GF-D8 (cell line): ENCODE measurements at places on chromosomes 12 and 14.

DNA sequence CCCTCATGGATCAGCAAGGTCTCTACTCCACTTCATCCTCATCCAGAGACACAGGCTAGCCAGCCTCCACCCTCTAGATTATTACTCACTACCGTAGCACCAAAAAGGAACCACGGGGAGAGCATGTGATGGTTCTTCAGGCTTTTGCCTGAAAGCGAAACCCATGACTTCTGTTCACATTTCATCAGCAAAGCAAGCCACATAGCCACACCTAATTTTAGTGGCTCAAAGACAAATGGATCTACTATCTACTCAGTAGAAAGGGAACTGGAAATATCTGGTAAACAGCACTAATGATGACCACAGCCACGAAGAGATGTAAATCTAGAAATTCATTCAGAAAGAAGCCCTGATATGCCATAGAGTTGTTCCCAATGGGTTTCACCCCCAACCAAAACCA lies 51.4 kb downstream of the VCPKMT start:
- DNase-seq: no peak

- no peak for DNase-seq
Observed at GRCh38 chr14:80358112-80358511, 146.8 kb upstream of the DIO2 start.

DNA sequence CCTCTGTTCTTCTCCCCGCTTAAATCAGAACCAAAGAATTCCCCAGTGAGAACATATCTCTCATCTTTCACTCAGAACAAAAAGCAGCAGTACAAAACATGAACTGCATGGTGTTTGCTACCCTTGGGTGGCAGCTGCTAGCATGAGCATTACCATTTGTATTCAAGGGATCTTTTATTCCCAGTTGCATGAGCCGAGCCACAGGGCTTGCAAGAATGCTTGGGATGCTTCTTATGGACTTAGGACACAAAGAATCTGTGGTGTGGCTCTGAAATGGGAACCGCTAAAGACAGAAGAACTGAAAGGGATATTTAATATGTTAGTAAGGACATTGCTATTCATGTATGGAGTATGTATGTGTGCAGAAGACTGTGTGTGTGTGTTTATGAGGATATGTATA lies 190.6 kb downstream of the TMX1 start:
- DNase-seq: no peak

DNA sequence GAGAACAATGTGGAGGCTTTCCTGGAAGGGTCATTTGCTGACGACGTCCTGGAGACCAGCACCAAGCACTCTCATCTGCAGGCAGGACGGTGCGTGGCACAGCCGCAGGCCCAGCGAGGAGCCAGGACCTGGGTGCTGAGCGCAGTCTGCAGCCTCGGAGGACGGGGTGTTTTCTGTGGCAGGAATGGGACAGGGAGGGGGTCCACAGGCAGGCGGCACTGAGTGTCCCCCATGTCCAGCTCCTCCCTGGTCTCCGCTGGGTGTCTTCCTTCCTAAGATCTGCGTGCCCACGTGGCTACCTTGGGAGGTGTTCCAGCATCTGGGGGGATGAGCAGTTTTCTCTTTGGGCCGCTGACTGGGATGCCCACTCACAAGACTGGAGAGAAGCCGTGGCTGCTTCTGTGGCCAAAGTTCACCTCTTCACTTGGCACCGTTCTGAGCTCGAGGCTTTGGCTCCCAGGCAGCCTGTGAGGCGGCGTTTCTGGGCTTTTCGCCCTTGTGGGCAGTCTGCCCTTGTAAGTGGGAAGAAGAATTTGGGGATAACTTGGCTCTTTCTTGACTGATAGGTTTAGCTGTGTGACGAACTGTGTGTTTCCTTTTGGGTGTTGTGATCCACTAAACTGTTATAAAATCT lies 72.2 kb downstream of the NOC4L start:
- no peak for DNase-seq

GRCh38 chr12:106282457-106283097 lies 20.0 kb upstream of the TCP11L2 start:
- DNase-seq: no peak

DNA sequence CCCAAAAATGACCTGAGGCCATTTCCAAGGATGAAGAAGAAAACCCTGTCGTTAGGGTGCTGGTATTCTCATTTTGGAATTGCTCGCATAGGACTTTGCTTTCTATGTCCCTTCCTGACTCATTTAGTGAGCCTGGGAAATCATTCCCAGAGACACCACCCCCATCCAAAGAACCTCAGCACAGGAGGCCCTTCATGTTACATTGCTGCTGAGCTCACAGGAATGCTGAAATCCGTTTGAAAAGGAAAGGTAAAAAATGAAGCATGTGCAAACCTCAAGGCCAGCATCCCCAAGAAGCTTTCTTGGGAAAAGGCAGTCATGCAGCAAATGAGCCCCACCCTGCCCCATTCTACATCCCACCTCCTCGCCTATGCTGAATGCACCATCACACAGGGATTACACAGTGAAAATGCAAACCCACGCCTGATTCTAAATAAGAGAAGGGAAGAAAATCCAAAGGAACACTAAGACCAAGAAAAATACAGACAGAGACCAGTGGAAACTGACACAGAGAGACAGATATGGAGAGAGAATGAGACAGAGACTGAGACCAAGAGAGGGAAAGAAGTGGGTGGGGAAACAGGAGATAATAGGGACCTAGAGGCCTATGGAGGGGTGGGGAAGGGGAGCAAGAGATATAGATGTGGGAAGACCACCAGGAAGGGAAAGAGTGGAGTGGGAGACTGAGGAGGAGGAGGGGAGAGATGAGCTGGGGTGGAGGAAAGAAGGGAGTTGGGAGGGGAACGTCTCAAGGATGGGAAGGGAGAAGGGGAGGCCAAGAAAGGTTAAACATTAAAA lies 33.5 kb downstream of the NIN start:
- no peak for DNase-seq

DNA sequence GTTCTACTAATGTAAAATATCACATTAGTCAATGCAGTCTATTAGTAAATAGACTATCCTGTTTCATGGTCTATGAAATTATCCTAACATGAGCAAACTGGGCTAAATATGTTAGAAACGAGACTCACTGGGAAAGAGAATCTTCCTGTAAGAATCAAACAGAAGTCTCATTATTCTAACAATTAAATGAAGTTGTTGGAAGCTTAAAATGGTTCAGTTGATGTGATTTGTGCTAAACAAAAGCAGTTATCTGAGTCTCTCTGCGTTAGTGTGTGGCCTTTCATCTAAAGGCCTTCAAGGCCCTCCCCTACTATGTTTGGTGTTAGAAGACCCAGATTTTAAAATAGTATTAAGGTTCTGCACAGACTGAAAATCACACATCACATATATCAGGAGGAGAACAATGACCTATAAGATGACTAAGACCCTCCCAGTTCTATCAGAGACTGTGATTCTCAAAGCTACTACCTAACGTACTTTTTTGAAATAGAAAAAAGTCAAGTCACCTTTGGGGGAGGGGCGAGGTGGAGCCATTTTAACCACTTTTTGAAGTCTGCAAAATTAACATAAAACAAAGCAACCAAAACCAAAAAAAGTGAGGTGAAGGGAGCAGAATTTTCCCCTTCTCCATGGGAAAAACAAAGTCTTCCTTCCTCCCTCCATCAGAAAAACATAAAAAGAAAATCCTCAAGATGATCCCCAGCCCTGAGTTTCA lies 82.3 kb downstream of the DENND5B start:
- DNase-seq: no peak

DNA sequence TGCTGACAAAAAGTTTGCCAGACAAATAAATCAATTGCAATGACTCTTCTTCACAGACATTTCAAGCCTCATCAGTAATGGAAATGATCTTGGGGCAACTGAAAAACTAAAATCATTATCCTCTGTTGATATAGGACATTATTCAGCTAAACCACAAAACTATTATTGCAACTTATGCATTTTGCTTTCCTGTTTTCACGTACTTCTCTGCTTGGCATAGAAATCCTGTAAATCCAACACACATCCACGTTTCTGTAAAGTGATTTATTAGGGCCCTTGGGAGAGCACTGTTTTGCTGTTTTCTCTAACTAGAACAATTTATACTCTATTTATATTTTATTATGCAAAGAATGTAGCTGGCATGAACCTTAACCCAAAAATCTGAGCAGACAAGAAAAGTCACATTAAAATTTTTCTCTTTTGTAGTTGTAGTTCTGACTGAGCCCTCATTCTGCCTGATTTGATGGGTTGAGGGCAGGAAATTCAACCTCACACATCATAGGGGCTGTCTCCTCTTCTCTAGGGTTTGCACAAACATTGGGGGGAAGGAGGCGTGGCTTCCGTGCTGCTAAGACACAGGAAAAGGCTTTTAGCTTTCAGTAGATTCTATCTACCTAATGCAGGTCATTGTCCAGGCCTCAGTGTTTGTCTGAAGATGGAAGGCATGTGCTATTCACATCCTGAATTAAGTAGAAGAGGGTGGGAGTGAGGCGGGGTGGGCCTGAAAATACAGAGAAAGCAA lies 11.5 kb upstream of the NUP107 start:
- no peak for DNase-seq

DNA sequence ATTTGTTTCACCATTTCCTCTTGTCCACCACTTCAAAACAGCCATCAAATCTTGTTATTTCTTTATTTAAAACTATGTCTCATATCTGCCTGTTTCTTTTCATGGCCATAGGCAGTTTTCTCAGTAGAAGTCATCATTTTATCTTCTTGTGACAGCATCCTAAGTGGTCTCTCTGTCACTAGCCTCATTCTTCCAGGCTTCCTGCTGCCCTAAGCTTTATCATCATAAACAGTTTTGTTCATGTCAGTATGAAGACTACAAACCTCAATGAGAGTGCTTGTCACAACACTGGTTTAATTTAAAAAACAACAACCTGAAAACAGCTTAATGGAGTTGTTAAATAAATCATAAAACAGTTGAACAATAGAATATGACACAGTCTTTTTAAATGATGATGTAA lies 387.8 kb upstream of the RPL10L start:
- no peak for DNase-seq

GRCh38 chr12:52754135-52754534 lies 23.0 kb downstream of the KRT76 start:
- DNase-seq: no peak

DNA sequence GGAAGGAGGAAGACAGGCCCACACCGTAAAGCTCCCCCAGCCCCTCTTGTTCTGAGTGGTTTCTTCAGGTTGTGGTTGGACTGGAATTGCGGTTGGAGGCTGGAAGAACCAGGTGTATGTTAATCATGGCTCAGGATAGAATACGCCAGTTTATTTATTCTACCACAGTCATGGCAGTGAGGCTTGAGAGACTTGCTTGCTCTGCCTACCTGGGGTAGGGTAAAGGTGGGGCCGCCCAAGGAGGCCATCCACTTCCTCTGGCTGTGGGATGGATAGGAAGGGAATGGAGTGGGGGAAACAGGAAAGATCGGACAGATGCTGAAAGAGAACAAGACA lies 8.1 kb downstream of the SHMT2 start:
- no peak for DNase-seq

DNA sequence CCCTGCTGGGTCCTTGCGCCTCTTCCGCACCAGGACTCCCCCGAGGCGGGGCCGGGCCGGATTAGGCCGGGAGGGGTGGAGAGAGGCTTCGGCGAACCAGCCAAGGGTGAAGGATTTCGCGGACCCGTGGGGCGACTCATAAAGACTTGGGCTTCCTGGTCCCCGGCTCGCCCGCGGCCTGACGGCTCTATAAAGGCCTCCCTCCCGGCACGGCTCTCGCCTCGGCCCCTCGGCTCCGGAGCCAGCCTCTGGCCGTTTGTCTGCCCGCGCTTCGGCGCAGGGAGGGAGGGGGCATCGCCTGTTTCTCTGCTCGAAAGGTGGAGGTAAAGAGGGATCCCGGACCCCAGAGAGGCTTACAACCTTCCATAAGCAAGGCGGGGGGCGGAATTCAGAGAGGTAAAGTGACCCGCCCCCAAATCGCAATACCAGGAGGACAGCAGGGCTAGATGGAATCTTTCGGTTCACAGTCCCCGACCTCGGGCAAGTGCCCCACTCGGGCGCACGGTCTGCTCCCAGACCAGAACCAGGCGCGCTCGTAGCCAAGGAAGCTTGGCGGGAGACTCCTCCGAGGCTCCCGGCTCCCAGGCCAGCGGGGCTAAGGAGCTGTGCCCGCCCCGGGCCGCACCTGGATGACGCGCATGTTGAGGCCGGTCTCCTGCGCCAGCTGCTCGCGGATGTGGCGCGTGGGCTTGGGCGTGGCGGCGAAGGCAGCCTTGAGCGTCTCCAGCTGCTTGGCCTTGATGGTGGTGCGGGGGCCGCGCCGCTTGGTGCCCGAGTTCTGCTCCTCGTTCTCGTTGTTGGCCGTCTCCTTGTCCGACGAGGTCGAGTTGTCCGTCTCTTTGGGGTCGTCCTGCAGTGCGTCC lies 3.9 kb downstream of the LHX5 start:
- DNase-seq: no peak

DNA sequence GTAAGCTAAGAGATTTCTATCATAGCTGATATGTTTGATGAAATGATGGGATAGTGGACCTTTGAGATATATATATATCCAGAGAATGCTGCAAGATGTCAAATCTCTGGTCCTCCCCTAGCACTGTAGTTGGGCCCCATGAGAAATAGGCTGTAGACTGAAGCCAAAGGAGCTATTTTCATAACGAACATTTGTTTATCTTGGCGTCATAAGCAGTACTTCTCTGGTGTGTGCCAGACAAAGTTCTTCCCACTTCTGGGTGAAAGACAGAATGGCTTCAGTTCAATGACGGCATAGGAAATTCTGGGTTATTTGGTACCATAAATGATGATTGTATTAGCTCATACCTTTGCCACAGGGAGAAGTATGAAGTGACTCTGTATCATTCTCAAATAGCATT lies 534.3 kb downstream of the SOX5 start:
- DNase-seq: no peak

GRCh38 chr12:12810553-12811021 lies 2.6 kb upstream of the DDX47 start:
- no peak for DNase-seq

DNA sequence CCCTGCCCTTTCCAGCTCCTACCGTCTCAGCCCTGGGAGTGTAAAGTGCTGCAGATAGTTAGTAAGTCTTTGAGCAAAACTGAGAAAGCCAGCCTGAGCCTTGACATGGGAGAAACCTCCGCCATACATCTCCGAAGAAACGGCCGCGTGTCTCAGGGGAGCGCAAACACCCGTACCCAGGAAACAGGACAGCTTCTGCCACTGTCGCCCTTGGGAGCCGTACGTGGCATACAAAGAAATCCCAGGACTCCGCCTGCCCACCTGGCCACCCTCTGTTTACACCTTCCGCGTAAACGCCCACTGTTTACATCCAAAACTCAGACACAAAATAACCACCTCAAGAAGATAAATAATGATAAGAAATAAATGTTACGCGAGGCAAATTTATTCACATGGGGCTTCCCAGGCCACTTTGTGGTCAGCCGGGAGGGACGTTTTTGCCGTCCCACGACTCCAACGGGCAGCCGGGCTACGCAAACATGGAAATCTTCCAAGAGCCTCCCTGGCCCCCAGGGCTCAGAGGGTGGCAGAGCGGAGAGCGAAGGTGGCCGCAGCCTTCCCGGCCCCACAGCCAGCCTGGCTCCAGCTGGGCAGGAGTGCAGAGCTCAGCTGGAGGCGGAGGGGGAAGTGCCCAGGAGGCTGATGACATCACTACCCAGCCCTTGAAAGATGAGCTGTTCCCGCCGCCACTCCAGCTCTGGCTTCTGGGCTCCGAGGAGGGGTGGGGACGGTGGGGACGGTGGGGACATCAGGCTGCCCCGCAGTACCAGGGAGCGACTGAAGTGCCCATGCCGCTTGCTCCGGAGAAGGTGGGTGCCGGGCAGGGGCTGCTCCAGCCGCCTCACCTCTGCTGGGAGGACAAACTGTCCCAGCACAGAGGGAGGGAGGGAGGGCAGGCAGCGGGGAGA lies at the start of gene BDKRB2:
BDKRB2 (plus strand) TSS at position 689 of the 908 bp plus-strand sequence. CDS start 32,269 bp downstream, outside the sequence.
- no peak for DNase-seq
